DMS153 (cell line): ENCODE measurements at places on chromosomes 12 and 14.
A peak's percentile ranks its signal among the peaks of the same experiment; 100 is the strongest.

- DNase-seq = no peak
Measured at GRCh38 chr14:59819446-59820088, 51.0 kb downstream of the RTN1 start.

DNA sequence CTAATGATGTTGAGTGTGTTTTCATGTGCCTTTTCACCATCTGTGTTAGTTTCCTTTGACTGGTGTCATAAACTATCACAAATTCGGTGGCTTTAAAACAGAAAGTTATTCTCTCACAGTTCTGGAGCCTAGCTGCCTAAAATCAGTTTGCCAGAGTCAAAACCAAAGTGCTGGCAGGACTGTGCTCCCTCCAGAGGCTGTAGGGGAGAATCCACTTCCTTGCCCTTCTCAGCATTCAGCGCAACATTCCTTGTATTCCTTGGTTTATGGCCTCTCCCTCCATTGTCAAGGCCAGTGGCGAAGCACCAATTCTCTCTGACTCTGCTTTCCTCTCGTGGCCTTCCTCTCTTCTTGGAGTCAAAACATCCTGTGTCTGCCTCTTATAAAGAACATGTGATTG is 174.2 kb upstream of the PDE3A start:
- DNase-seq = no peak

DNA sequence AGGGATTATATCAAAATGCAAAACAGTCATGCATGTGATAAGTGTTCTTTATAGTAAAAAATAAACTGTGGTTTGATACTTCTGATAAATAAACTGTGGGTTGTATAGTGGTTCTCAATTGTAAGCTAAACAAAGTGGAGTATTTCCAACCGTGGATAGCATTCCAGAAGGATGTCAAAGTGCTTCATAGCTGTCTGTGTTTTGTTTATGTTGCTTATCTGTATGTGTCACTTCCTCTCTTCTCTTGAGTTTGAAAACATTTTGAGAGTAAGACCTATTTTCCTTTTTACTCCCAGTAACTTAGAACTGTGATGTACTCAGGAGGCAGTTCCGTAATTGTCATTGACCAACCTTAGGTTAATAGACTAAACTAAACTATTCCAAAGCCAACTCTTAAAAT is 415.8 kb downstream of the TMTC2 start:
- no peak for DNase-seq

DNA sequence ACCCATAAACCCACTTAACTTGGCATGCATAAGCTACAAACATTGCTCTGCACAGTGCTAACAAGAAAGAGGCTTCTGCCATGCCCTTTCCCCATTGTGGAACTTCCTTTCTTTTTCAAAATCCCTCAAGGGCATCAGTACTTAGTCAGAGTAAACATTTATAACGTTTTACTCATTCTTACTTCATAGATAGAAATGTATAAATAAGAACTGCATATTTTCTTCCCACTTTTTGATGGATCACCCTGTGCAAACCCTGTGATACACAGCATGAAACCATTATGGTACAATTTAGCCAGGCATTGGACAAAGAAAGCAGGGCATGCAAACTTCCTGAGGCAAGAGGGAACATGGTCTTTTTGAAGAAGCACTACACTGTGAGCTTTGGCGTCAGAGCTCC is 113.8 kb upstream of the FOXG1 start:
- DNase-seq = peak; percentile 52

DNA sequence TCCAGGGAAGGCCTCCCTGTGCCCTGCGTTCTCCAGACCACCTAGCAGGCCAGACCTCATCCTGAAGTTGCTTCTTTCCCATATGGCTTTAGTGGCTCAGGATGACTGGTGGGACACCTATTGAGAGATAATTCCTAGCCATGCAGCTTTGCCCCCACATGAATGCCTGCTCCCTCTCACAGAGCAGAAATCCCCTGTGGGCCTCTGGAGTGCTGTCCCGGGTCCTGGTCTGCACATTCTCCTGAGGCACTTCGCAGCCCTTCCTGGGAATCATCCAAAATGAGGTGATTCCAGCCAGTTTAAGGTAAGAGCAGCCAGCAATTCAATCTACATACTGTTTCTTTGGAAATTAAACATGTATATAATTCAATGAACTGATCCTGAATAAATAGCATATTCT is 135.9 kb downstream of the GPR65 start:
- DNase-seq = no peak

- no peak for DNase-seq
Measured at GRCh38 chr12:2115101-2115845, 62.5 kb downstream of the CACNA1C start.

GRCh38 chr12:130476451-130477135 is 138.9 kb downstream of the PIWIL1 start:
- DNase-seq = no peak

- no peak for DNase-seq
Measured at GRCh38 chr14:89616852-89617341, 199.9 kb upstream of the FOXN3 start.

GRCh38 chr12:55681142-55682077 is 26.3 kb downstream of the ITGA7 start:
- DNase-seq = no peak

DNA sequence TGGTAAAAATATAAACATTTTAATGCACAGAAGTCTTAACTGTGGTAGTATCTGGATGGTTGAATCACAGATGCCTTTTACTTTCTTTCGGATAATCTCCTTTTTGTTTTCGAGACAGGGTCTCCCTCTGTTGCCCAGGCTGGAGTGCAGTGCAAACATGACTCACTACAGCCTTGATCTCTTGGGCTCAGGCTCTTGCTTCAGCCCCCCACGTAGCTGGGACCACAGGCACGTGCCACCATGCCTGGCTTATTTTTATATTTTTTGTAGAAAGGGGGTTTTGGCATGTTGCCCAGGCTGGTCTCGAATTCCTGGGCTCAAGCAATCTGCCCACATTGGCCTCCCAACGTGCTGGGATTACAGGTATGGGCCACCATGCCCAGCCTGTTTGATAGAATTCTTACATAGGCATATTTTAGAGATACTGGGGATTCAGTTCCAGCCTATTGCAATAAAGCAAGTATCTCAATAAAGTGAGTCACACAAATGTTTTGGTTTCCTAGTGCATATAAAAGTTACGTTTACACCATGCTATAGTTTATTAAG is 99.2 kb downstream of the SNAPC1 start:
- DNase-seq = no peak
